ENCODE measurements at places on chromosomes 6 and 20.

DNA sequence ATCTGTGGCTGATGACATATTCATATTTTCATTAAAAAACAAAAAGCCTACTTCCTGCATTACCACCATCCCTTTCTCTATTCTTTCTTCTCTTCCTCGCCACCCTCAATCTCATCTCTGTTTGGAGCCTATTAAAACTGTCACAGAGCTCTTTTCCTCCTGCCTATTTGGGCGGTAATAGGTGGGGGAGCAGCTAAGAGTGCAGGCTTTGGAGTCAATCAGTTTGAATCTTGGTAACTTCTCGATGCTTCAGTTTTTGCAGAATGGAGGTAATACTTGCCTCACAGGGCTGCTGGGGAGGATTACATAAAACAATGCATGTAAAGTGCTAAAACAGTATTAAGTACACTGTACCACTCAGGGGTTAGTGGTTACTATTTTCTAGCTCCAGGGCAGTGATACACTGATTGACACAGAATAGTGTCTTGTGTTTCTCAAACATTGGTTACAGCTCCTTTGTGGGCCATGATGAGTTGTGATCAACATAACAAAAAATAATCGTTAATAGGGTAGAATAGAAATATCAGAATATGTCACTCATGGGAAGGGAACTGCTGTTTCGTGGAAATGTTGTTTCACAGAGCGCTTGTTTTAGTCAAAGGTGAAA, 14.0 kb downstream of the GCLC start:
- no peak for DNase-seq

- DNase-seq = no peak
These were observed 179.4 kb upstream of the TAB2 start for GRCh38 chr6:149138089-149138488.

DNA sequence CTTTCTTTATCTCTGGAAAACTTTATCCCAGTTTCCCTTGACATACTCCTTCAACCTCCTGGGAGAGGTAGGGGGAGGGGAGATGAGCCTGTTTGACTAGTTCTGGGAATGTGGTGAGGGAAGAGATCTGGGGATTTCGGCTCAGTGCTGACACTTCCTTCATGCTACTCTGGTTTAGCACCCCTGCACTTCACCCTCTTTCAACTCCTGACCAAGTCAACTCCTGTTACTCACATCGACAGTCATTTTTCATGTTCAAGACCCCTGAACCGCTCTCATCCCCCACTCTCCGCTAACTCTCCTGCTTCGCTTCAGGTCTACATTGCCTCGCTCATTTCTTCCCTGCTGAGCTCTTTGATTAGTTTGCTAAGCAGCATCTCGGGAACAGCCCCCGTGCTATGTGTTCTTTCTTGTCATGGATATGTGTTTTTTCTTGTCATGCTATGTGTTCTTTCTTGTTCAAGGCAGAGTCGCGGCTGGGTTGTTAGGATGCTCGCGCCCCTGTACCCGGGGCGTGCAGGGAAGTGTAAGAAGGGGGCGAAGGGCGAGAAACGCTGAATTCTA, 16.6 kb upstream of the TRIM27 start:
- DNase-seq = no peak

DNA sequence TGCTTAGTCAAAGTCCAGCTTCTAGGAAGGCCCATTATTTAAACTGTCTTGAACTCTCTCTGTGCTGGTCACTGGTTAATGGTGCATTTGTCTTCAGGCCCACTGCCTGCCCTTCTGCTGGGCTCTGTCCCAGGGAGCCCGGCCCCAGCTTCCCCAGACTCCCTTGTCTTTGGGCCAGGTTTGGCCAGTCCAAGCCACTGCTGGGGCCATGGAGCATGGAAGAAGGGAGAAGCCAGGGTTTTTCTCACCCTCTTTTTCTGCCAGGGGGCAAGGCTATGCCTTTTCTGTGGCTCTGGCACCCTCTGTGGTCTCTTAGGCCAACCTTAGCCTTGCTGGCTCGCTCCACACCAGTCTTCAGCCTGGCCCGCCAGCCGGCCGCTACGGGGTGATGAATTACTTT, 390.0 kb upstream of the SULF2 start:
- no peak for DNase-seq

- no peak for DNase-seq
These were observed 116.9 kb upstream of the FLRT3 start for GRCh38 chr20:14454296-14454695.

GRCh38 chr6:101760843-101761621, 367.5 kb downstream of the GRIK2 start:
- DNase-seq = no peak

GRCh38 chr20:42361402-42361970, 743.3 kb upstream of the CHD6 start:
- no peak for DNase-seq

- DNase-seq = no peak
These were observed 29.4 kb downstream of the NCOA5 start for GRCh38 chr20:46060301-46060881.

GRCh38 chr6:89970609-89971337, 76.5 kb downstream of the GJA10 start:
- no peak for DNase-seq

DNA sequence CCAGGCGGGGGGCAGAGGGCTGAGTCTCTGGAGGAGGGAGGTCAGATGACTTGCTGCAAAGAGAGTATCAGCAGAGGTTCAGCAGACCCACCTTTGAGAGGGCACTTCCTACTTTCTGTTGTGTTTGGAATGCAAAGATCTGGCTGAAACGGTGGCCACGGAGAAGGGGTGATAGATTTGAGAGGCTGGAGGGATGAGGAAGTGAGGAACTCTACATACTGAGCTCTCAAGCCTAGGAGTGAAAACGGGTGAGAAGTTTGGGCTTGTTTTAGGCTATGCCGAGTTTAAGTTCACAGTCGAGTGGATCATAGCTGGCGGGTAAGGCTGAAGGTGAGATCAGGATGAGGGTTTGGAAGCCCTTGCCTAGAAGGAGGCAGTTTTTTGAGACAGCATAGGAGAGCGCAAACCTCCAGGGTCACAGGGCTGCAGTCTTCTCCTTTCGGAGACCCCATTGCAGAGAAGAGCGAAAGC, 477 bp upstream of the ITPA start:
- DNase-seq = no peak

- no peak for DNase-seq
These were observed 16.2 kb upstream of the BEND6 start for GRCh38 chr6:56938649-56939191.

- DNase-seq = no peak
These were observed 151.7 kb upstream of the HDDC2 start for GRCh38 chr6:125453516-125453915.

DNA sequence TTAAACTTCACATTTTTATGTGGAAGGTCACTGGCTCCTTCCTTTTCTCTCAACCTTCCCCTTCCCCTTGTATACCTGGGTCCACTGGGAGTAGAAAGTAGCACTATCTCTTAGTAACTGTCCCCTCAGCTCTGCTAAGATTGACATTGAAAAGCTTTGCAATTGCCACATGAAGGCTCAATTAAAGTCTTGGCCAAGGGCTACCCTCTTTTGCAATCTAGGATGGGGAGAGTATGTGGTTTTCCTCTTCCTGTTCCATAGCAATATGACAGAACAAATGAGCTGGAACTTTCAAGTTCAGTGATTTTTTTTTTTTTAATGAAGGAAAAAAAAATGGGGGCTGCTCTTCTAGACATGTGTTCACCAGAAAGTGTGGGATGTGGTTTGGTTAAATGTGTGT, 37.1 kb downstream of the PROKR2 start:
- no peak for DNase-seq

DNA sequence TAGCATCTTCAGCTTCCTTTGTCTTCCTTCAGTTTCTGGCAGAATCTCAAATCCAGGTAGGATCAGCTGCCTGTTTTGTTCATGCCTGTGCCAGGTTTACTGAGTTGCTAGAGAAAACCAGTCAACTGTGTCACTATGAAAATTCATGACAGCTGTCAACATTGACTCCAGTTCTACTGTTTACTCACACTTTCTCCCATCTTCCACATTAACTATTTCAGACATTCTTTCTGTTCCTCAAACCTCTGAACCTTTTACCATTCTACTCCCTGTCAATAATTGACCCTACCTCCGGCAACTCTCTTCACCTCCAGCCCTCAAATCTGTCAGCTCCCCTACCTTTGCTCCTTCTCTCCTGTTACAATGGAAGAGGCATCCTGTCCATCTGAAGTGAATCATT, 8.5 kb downstream of the ENPP4 start:
- no peak for DNase-seq

GRCh38 chr6:30810813-30811339, 66.5 kb upstream of the IER3 start:
- DNase-seq = no peak

GRCh38 chr6:43718387-43719105, 31.0 kb upstream of the MRPS18A start:
- no peak for DNase-seq

GRCh38 chr6:33974030-33974429, 170.2 kb upstream of the MLN start:
- DNase-seq = no peak

GRCh38 chr6:106509420-106510089, 119.7 kb downstream of the RTN4IP1 start:
- peak; percentile 32 for DNase-seq

DNA sequence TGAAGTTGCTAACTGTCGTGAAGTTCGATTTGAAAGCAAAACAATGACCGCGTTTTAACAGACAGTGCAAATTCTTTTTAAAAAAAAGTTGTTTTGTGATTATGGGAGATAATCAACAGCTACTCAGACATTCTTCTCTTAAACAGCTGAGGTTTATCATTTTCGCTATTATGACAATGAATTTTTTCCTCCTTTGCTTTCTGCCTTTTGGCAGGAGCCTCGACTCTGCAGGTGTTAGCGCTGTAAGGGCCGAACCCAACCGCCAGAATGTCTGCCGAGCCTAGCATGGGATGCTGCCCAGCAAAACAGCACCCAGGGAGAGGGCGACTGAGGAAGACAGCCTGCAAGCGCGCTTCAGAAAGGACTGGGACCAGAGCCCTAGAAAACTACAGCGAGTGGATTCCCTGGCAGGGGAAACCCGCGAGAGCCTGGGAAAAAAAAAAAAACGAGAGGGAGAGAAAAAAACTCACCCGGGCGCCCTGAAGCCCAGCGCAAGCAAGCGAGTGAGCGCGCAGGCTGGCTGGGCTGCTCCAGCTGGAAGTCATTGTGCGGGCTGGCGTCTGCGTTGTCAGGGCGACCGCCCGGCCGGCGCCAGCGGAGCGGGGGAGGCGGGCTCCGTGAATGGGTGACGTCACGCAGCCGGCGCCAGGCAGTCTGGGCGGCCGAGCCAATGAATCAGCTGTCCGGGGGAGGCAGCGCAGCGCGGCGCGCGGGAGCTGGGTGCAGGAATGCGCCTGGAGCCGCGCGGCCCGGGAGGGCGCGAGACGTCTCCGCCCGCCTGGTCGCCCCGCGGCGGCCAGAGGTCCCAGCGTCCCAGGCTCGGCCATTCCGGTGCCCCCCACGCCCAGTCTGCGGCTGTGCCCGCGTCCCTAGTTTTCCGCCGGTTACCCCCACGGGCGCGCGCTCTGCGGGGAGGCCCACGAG, 32.7 kb upstream of the ID4 start:
- no peak for DNase-seq

GRCh38 chr6:39114388-39114703, 640 bp downstream of the SAYSD1 start:
- no peak for DNase-seq

- DNase-seq = no peak
These were observed 100.8 kb upstream of the SLC35B3 start for GRCh38 chr6:8536122-8536521.

DNA sequence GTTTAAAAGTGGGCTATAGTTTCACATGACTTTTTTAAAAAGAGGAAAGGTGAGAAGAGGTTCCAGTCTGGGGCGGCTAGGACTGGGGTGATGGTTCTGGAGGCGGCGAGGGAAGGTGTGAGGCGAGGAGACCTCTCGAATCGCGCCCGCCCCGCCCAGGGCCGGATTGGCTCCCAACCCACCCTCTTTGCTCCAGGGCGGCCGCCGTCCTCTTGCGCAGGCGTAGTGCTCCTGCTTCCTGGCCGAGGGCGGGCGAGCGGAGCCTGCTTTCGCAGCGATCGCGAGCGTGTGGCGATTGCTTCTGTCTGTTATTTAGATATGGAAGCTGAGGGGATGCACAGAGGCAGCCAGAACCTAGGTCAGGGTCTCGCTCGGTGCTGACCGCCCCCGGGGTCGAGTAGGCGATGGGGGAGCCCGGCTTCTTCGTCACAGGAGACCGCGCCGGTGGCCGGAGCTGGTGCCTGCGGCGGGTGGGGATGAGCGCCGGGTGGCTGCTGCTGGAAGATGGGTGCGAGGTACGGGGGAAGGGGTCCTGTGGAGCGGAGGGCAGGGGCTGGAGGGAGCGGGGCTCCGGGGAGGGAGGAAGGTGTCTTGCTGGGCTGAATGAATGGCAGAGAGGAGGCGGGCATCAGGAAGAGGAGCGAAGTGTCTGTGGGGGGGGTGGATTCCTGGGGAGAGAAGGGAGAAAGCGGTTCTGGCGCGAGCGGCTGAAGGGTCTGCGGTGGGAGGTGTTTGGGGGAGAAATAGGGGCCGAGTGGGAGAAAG, at the start of gene RNF8:
RNF8 (plus strand) TSS at position 223 of the 765 bp plus-strand sequence; CDS start at position 405, 182 bp downstream.
- peak; percentile 76 for DNase-seq

DNA sequence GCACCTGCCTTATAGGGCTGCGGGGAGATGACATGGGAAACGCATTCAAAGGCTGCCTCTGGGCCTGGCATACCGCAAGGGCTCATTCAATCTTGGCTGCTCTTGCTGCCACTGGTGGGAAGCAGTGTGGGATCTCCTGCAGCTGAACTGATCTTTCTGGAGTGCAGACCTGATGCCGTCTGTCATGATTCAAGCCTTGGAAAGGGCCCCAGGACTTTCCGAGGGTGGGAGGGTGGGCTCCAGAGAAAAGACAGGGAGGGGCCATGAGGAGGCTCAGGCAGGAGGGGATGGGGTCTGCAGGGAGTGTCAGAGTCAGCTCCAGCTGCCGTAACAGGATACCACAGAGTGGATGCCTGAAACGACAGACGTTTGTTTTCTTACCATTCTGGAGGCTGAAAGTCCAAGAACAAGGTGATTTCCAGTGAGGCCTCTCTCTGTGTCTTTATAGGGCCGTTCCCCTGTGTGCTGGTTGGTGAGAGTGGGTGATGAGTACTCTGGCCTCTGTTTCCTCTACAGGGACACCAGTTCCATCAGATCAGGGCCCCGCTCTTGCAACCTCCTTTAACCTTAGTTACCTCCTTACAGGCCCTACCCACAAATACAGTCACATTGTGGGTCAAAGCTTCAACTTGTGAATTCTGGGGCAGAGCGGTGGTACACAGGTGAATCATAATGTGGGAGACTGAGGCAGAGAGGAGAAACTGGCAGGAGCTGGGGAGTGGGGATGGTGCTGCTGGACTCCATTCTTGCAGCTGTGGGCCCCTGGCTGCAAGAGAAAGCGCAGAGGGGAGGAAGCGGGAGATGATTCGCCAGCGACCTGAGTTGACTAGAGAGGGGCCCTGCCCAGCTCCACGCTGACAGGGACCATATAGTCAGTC, 148.4 kb downstream of the SYCP2 start:
- no peak for DNase-seq

GRCh38 chr20:57618091-57618763, 2.0 kb downstream of the ZBP1 start:
- DNase-seq = no peak

- DNase-seq = no peak
These were observed 52.4 kb upstream of the RNF24 start for GRCh38 chr20:4067600-4068261.

GRCh38 chr6:147642458-147642857, 134.0 kb downstream of the SAMD5 start:
- DNase-seq = no peak

- DNase-seq = no peak
These were observed 211.2 kb downstream of the CDC5L start for GRCh38 chr6:44598679-44599078.

GRCh38 chr6:153525998-153526397, 394.9 kb upstream of the RGS17 start:
- DNase-seq = no peak

All from activated CD8-positive, alpha-beta memory T cell treated with anti-CD3 and anti-CD28 coated beads for 1 hour (primary cell).